Stimulated activated CD8-positive, alpha-beta memory T cell treated with anti-CD3 and anti-CD28 coated beads, Interleukin-12 subunit alpha, Interleukin-12 subunit beta, amount 100 ng/mL, for 4 hours (primary cell): ENCODE measurements at places on chromosomes 12 and 14.

DNA sequence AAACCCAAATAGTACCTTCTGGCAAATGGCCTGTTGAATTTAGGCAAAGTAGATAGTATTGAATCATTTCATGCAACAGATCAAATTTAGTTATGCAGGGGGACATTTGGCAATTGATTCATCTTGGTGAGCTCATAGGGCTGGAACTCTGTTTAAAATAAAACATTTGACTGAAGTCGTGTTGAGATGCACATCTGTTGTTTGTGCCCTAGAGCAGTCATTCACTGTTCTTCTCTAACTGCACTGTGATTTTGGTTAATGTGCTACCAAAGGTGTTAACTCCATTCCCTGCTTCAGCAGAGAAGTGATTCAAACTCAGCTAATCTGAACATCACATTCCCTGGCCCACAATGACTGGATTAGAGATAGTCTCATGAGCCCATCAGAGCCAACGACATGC is 44.0 kb upstream of the CSRP2 start:
- DNase-seq: no peak

- no peak for DNase-seq
These were observed 43.9 kb downstream of the TTC9 start for GRCh38 chr14:70685474-70686197.

GRCh38 chr12:130226771-130227170 is 64.5 kb downstream of the FZD10 start:
- no peak for DNase-seq

DNA sequence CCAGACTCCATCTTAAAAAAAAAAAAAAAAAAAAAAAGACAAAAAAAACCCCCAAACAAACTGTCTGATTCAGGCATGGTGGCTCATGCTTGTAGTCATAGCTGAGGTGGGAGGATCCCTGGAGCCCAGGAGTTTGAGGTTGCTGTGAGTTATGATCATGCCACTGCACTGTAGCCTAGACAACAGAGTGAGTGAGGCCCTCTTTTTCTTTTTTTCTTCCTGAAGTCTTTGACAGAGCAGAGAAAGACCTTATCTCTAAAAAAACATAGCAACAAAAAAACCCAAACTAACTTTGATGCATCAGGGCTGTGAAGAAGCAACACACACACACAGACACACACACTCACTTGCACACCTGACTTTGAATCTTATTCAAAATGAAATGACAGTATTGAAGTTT is 7.7 kb upstream of the AMN1 start:
- DNase-seq: no peak

DNA sequence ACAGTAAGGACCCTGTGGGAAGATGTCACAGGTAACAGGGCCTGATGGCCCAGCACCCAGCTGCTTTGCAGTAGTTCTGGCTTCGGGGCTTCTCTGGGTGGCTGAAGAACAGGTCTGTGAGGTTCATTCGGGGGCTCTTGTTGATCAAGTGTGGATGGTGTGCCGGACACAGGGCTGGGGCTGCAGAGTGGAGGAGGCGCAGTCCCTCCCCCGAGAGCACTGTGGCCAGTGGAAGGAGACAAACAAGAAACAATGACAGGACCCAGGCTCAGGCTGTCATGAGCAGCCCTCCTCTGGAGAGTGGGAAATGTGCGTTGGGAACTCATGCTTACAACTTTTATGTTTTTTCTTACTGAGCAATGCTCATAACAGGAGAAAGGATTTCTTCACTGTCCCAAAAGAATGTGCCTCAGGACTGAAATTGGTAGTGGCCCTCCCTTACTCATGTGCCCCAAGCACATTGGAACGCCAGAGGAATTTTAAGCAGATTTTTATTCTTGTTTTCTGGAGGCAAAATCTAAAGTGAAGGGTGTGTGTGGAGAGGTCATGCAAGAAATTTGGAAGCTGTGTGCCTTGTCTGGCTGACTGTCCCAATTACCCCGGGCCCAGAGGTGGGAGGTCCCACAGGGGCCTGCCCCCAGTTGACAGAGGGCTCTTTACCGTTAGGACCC is 233.8 kb downstream of the CACNA1C start:
- DNase-seq: no peak

DNA sequence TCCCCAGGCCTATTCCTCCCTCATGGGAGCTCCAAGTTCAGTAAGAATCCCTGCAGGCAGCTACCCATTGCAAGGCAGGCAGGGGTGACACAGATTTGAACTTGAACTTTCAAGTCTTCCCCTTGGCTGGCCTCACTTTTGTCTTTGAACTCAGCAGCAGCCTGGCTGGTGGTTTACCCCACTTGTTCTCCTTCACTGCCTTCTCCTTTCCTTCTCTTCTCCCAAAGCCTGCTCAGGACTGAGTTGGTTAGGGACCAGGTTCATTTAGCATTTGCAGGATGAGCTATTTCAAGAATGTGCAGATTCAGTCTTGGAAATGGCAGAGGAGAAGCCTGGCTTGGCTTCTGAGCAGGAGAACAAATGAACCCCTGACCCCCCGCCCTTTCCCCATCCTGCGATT is 67.7 kb upstream of the TBX3 start:
- no peak for DNase-seq
